ENCODE measurements at places on chromosomes 4 and X.
A peak's percentile ranks its signal among the peaks of the same experiment; 100 is the strongest.

DNA sequence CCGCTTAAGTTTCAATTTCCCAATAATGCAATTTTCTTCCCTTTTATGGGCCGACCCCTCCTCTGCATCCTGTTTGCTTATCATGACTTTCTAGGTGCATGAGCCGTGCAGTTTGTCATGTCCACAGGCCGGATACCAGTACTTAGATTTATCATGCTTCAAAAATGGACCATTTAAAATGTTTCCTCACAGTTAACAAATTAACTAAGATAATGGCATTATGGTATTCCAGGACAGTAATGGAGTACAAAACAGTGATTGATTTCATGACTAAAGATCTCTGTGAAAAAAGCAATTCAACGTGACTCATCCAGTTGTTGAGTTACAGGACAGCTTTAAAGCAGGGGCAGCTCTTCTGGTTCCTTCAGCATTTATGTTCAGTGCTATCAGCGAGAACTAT, 23.0 kb downstream of the SNX25 start:
- DNase-seq, result no peak

DNA sequence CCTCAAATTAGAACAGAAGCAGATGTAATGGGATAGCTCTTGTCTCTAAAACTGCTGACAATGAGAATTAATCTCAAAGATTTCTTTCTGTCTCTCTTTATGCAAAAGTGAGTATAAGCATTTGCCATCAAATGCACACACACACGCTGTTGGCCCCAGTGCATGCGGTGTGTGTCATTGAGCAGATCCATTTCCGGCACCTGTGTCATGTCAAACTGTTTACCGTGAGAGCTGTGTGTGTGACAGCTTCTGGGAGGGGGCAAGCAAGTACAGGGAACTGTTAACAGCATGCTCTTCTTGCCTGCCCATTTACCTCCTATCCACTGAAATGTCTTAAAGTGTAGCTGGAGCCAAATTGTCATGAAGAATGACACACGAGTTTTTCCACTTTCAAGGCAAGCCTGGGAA, 297.9 kb upstream of the FAT4 start:
- no peak for DNase-seq

GRCh38 chrX:19121898-19122640, at the start of gene ADGRG2:
ADGRG2 (minus strand) TSS chrX:19122468; CDS start chrX:19068834, 53,634 bp downstream.
- DNase-seq, result peak; percentile 20

DNA sequence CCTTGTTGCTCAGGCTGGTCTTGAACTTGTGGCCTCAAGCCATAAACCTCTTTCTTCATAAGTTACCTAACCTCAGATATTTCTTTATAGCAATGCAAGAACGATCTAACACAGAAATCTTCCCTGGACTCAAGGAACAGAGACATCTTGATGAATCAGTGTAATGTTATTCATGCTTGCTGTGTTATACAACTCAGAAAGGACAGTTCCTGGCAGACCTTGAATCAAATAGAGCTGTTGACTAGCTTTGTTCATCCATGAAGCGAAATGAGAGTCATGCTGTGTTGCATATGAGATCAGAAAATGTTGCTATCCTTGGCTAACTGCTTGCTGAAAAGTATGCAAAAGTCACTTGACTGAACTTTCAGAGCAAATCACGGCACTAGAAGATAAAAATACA, 72.6 kb upstream of the ARHGAP24 start:
- DNase-seq, result no peak

- peak; percentile 38 for DNase-seq
Measured at GRCh38 chrX:132489578-132490419, 961 bp upstream of the MBNL3 start.

- no peak for DNase-seq
Measured at GRCh38 chr4:90730752-90731151, 603.6 kb downstream of the CCSER1 start.

- DNase-seq, result peak; percentile 66
Measured at GRCh38 chr4:153151535-153152455, 52.4 kb upstream of the TRIM2 start.

DNA sequence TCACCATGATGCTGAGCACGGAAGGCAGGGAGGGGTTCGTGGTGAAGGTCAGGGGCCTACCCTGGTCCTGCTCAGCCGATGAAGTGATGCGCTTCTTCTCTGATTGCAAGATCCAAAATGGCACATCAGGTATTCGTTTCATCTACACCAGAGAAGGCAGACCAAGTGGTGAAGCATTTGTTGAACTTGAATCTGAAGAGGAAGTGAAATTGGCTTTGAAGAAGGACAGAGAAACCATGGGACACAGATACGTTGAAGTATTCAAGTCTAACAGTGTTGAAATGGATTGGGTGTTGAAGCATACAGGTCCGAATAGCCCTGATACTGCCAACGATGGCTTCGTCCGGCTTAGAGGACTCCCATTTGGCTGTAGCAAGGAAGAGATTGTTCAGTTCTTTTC, 4.0 kb downstream of the HNRNPH2 start:
- no peak for DNase-seq

DNA sequence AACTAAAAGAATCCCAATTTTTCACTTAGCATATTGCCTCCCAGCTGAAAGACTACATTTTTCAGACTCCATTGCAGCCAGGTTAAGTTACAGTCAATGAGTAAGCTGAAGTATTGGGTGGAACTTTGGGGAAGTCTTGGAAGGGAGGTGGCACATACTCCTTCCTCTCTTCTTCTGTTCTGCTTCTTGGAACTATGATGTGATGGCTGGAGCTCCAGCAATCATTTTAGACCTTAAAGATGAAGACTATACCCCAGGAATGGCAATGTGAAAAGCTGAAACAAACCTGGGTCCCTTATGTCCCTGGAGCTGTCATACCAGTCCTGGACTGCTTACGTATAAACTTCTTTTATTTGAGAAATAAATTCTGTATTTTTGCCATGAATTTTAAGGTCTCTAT, 30.8 kb downstream of the SAT1 start:
- DNase-seq, result no peak

GRCh38 chr4:15873117-15873516, 65.4 kb downstream of the FGFBP1 start:
- DNase-seq, result no peak

- DNase-seq, result no peak
Measured at GRCh38 chr4:87911252-87911774, 64.2 kb upstream of the SPP1 start.

GRCh38 chr4:163110442-163110841, 56.2 kb downstream of the NAF1 start:
- no peak for DNase-seq

- no peak for DNase-seq
Measured at GRCh38 chrX:49041744-49042580, 1.2 kb downstream of the TFE3 start.

GRCh38 chr4:133402616-133403015, 253.5 kb downstream of the PCDH10 start:
- DNase-seq, result no peak

- no peak for DNase-seq
Measured at GRCh38 chrX:12060489-12061260, 77.6 kb upstream of the FRMPD4 start.

DNA sequence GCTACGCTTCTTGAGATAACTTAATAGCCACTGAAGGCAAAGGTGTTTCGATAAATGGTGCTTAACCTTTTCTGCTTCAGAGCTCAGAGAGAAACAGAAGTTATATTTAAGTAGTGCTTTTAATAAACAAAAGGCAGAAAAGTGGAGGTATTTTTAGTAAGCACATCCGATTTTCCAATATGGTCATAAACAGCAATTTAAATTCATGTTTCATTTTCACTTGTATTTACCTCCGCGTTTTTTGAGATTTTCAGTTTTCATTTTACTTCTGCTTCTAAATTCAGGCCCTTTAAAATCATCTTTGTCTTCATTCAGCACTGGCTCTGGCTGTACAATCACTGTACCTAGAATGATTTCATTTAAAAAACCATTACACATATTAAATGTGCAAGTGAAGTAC, 92.4 kb downstream of the ATRX start:
- DNase-seq, result no peak

- no peak for DNase-seq
Measured at GRCh38 chr4:176622251-176622948, 170.3 kb downstream of the VEGFC start.

- DNase-seq, result no peak
Measured at GRCh38 chr4:185708348-185708747, 103.6 kb downstream of the SORBS2 start.

- no peak for DNase-seq
Measured at GRCh38 chr4:186017801-186018200, 51.2 kb upstream of the TLR3 start.

GRCh38 chrX:133674726-133675470, 259.6 kb upstream of the GPC4 start:
- DNase-seq, result no peak

GRCh38 chr4:2961421-2961810, 1.8 kb downstream of the NOP14 start:
- DNase-seq, result no peak

DNA sequence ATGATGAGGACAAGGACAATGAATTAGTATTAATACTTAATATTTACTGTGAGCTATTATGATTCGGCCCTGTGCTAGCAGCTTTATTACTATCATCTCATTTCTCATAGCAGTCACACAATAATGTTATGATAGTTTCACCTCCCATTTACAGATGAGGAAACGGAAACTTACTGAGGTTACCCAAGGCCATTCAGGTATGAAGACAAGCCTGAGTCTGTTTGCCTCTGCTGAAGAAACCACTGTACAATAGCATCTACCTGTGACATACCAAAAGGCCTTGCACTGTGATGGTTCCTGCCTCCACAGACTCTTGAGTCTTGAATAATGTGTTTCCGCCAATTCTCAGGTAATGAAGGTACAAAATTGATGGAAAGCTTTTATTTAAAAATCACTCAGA, 248.5 kb downstream of the NPFFR2 start:
- no peak for DNase-seq

GRCh38 chrX:57313583-57314215, 27.2 kb downstream of the FAAH2 start:
- DNase-seq, result no peak

GRCh38 chrX:40933706-40934425, 151.4 kb upstream of the USP9X start:
- no peak for DNase-seq

DNA sequence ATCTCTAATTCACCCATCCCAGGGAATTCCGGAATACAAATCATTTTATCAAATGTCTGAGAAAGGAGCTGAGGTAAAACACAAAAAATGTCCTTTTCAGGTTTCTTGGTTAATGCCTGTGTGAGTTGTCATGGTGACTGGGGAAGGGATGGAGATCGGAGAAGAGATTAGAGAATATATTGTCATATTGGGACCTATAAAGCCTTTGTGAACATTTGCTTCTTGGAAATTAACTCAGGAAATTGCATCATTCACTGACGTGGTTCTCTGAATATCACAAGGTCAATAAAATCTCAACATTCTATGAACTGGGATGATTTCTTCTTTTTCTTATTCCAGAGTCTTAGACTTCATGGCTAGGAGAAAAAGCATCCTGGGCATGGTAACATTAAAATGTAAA, 174.8 kb upstream of the GLRA2 start:
- DNase-seq, result no peak

- no peak for DNase-seq
Measured at GRCh38 chr4:68476191-68476590, 28.9 kb downstream of the TMPRSS11E start.

DNA sequence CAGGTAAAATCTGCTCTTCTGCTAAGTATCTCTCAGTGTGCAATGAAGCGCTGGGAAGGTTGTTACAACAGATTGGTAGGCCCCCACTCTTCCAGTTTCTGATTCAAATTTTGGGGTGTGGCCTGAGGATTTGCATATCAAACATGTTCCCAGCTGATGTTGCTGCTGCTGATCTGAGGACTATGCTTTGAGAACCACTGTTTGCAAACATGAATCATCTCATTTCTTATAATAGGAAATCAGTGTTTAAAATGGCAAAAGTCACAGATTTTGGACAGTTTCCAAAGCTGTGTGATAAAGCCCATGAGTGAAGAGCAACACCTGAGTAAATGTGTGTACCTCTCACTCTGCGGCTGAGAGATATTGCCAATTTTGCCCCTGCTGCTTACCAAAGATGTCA, 36.2 kb upstream of the NDNF start:
- no peak for DNase-seq

Measured in GM13976 (cell line).